ENCODE measurements at places on chromosomes 7 and 10. TPM values are rescaled to one million over a fixed set of nuclear protein-coding genes. Genes with fewer than 3 reads are reported as not detected.

GRCh38 chr10:17022466-17022825, 107.2 kb downstream of the CUBN start:
- DNase-seq: no peak

DNA sequence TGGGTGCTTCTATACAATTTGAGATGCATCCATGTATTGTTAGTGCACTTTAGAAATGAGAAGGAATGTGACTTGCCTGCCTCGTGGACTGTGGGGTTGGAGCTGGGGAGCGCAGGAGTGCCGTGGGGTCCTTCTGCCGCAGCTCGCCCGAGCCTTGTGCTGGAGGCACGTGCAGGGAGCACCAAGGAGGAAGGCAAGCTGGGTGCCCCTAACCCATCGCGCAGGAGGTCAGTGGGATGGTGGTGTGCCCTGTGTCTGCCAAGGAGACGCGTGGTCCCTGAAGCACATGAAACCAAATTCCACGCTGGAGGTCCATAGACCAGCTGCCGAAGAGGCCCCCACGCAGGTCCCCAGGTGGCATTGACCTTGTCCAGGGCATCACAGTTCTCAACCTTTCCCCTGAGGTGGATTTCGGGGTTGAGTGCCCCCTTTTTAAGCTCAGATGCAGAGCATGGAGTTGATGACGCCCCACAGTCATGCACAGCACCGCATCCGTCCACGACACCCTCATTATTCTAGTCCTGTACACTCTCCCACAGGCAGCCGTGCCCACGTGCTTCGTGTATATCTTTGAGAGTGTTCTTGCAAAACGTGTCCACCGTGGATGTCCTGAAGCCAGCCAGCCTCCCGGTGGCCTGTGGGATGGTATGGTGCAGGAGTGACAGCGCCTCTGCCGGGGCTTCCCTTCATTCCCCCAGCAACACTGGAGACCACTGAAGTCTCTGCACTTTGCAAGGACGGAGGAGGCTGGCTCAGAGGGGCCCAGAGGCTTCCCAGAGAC, 35.5 kb downstream of the FKBP6 start:
- no peak for DNase-seq

GJC3 gene
- not detected for total RNA-seq

- no peak for DNase-seq
Measured at GRCh38 chr10:26386781-26387180, 51.4 kb upstream of the APBB1IP start.

Data from Calu3 (cell line).